OCI-M1 (cell line): ENCODE measurements at places on chromosomes 1 and 21.

DNA sequence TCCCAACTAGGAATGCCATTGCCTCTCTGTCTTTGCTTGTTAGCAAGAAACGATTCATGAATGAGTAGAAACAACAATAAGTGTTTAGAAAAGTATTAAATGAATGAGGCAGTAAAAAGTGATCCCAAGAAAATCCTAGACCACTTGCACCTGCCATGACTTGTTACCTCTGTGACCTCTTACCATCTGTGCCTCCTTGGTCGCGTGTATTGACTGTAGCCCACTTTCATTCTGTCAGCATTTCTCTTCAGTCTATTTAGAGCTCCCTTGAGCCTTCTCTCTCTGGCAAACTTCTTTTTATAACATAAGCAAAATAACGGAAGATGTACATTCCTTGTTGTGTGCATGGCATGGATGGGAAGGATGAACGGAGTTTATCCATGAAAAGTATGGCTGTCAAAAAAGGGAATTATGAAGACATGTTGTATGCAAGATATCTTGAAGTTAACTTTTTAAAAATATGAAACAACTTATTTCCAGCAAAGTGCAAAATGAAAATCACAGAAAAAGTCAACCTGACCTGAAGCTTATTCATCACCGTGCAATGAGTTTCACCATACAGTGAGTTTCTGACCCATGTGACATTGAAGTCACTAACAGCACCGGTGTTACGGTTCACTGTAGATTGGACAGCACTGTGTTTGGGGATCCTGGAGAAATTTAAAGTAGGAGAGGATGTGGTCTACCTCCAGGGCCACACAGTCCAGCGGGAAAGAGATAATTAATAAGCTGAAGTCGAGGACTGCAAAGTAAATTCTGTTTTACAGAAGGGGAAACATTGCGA lies 47.7 kb downstream of the KCNK1 start:
- DNase-seq: no peak

DNA sequence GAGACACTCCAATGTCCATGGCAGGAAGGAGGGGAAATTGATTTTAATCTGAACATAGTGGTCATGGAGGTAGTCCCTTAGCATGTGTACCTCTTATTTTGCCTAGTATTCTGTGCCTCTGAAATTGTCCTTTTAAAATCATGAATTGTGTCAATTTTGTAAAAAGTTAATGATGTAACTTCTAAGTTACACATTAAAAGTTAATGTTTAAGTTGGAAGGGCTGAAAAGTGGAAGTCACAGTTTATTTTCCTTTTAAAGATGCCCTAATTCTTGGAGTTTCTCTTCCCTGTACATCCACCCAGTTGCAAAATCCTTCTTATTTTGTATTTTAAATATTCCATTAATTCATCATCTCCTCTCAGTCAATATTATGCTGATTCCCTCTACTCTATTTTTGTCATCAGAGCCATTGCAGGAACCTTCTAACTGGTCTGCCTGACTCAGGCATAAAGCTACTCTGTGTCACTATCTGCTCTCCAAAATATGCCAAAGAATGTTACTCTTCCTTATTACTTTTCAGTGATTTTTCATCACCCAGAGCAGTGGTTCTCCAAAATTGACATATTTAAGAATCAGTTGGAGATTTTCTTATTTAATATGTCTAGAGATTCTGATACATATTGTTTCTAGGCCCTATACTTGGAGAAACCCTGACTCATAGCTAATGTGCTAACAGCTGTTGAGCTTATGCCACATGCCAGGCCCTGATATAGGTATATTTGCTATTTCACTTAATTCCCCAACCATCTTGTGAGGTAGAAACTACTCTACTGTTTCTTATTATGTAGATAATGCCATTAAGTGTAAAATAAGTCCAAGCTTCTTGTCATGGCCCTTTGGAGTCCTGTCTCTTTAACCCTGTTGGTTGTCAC lies 5.1 kb downstream of the HOOK1 start:
- DNase-seq: peak; percentile 22

DNA sequence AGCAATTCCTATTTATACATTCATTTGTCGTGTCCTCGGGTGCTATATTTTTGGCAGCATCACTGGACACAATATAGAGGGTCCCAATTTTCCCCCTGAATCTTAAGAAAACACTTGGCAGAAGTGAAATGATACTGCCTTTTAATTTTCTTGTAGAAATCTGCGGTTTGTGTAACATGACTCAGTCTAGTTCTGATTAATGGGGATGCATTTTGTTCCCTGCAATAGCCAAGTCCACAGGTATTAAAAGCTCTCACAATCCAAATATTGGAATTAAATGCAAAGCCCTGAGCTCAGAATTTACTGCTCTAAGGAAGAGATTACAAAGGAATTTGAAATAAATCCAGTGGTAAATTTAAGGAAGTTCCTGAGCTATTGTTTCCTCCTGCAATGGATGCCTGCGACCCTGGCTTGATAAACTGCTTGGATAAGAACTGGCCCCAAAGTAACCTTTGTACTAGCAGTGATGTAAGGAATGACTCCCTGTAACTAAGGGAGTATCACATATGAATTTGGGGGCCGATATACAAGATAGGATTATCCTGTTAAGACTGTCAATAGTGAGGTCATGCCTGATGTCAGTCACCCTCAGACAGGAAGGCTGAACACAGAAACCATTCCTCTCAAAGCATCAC lies 349.7 kb upstream of the C1orf87 start:
- DNase-seq: no peak

- no peak for DNase-seq
These were observed 15.7 kb downstream of the EPHX1 start for GRCh38 chr1:225825607-225826007.

- DNase-seq: no peak
These were observed 76.4 kb upstream of the DSCAM start for GRCh38 chr21:40923407-40923806.

DNA sequence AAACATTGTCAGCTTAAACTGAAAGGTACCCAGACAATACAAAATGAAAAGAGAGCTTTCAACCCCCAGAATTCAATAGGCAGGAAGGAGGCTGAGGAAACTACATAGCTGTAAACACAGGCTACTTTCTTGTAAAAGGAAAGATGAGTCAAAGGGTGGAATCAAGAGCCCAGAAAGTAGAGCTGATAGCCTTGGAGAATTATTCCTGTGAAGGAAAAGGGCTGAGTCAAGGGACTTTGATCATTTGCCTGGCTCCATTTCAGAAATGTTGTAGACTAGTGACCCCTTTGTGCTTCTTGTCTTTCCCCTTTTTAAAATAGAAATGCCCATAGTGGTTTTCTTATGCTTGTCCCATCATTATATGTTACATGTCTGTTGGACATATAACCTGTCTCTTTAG lies 597.6 kb downstream of the ADGRL2 start:
- no peak for DNase-seq
